PC-9 (cell line): ENCODE measurements at places on chromosomes 13 and 19. TPM values are rescaled to one million over a fixed set of nuclear protein-coding genes. Genes with fewer than 3 reads are reported as not detected.

DNA sequence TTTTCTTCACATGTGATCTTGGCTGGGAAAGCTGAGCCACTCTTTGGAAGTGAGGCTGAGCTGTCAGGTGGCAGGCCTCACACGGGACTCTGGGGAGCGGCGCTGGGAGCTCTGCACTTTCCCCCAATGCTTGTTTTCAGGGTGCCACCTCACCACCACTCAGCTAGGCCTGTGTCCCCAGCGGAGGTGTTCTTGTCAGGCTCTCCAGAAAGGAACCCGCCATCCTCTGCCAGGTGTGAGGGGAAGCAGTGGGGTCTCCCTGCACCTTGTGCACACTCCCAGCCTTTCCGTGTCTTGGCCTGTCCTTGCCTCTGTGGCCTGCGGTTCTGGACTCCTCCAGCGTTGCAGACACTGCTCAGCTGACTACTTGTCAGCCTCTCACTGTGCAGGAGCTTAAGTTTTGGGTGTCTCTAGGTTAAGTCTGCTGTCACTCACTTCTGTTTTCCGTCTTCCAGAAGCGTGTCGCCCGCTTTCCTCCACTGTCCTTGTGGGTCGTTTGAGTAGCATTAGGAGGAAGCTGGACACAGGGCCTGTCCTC lies 51.9 kb downstream of the GGACT start:
- DNase-seq, result no peak

- no peak for DNase-seq
Measured at GRCh38 chr13:45715351-45715750, 13.2 kb downstream of the CBY2 start.

DNA sequence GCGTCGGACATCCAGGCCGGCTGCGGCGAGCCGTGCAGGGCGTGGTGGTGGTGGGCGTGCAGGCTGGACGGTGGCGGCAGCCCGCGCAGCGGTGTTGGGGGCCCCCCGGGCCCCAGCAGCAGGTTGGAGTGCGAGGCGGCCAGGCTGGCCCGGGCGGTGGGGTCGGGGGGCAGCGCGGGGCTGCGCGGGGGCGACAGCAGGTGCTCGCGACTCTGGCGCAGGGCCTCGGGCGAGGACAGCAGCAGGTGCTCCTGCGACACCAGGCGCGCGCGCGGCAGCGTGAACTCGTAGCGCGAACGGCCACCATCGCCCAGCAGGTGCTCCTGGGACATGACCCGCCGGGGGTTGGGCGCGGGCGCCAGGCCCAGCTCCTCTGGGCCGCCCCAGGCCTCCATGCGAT lies 9.8 kb downstream of the SHISA7 start:
- DNase-seq, result no peak

DNA sequence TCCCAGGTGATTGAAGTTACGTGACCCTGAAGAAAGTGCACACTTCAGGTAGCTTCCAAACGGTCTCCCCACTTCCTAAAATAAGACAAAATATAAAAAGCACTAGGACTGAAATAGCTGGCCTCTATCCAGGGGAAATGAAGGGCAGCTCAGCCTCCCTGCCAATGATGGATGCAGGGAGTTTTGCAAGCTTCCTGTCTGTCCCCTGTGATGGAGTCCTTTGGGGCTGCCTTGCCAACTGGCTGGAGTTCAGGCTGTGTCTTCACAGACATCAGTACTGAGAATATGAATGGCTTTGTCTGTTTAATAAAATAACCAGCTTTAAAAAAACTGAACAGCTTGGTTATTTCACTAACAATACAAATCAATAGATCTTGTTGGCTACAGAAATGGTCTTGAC lies 101.4 kb upstream of the GPR12 start:
- no peak for DNase-seq

- no peak for DNase-seq
Measured at GRCh38 chr19:16014923-16015804, 61.1 kb upstream of the TPM4 start.

DNA sequence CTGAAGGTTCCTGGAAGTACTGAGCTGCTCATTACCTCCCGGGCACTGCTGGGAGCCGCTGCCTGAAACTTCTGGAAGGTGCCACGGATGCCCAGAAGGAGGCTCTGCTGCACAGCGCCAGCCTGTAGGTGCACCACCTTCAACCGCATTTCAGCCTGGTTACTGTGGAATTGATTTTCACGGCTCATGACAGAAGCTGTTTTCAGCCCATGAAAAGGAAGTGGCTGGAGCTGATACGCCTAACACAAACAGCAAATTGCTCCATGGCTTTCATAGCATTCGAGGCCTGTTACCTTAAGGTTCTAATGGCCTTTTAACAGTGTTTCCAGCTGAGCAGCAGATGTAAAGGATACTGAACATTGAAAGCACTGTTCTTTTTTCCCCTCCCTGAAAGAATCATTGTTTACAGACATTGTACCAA lies 22.0 kb downstream of the GPC6 start:
- no peak for DNase-seq

GRCh38 chr13:79196366-79196765 lies 209.7 kb downstream of the RBM26 start:
- no peak for DNase-seq

The CNFN gene
- 4.9 and 7.8 TPM in 2 replicates for total RNA-seq

The FFAR1 gene
- total RNA-seq, result 0.23 and 0.44 TPM in 2 replicates

The HIF3A gene
- 0.25 TPM in 1 of 2 replicates, not detected in the other for total RNA-seq

The DAPK3 gene
- total RNA-seq, result 38.1 and 46.5 TPM in 2 replicates

The PSG1 gene
- total RNA-seq, result 0.72 TPM in 1 of 2 replicates, not detected in the other
